ENCODE measurements at places on chromosomes 6 and 20.

DNA sequence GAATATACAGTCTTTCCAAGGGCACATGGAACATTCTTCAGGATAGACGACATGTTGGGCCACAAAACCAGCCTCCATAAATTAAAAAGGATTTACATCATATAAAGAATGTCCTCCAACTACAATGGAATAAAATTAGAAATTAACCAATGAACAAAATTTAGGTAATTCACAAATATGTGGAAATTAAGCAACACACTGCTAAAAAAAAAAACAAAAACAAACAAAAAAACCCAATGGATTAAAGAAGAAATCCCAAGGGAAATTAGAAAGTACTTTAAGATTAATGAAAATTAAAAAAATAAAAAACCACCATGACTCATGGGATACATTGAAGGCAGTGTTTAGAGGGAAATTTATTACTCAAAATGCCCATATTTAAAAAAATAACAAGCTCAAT, 21.4 kb upstream of the NT5E start:
- DNase-seq, result no peak

DNA sequence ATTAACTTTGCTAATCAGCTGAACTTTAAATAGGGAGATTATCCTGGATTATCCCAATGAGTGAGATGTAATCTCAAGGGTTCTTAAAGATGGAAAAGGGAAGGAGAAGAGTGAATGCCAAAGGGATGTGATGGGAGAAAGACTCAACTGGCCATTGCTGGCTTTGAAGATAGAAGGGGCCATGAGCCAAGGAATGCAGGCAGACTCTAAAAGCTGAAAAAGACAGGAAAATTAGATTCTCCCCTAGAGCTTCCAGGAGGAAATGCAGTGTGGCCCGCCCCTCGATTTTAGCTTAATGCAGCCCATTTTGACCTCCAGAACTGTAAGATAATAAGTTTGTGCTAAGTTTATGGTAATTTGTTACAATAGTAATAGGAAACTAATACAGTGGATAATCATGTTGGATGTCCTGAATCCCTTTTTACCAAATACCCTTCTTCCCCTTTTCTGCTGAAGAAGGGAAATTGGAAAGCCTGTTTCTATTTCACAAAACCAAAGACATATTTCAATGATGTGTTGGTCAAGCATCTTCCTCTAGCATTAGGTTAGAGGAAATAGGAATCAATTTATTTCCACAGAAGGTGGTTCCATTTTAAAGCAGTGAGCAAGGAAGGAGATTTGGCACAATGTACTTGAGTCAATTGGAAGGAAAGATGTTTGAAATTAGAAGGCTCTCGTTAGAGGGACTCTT, 3.3 kb upstream of the HDDC2 start:
- DNase-seq, result no peak

DNA sequence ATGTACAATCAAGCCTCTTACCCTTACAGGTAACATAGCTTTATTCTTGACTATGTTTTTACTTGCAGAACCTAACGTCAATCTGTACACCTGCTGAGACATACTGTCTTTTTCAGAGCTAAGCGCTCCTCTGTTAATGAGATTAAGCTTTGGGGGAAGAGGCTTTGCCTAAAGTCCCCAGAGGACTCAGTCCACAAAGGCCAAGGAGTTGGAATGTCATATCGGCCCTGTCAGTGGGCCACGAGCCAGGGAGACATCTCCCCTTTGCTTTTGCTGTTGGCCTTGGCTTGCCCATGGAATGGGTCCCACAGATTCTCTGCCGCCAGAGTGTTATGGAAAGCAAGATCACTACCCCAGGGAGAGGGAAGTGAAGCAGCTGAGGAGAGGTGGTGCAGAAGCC, 64.1 kb upstream of the SOX4 start:
- no peak for DNase-seq

DNA sequence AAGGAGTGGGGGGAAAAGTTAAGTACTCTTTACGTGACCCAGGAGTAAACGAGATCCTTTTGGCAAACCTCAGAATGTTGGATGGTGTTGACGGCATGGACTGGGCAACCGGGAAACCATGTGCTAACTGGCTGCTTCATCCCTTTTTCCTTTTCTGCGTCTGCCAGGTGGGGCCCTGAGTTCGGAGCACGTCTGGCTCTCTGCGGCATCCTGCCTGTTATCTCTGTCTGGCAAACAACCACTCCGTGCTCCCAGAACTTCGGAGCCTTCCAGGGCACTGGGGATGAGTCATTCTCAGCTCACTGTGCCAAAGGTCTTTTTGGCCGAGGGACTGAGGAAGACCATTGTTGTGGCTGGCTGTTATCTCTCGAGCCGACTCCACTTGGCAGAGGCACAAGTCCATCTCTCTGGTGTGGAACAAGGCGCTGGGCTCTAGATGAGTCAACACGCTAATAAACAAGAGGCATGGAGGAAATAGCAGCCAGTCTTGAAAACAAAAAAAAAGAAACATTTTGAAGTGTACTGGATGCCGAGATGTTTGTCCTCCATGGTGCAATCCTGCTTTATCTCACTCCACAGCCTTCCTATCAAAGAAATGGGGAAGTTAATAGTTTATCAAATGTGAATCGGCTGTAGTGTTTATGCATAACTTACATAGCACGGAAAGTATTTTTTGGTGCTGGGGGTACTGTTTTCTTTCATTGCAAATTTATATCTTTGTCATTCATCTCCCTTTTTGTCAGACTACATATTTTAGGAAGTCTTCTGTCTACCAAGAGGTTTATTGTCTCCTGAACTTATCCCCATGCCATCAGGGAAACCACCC, 64.6 kb upstream of the TXNDC5 start:
- DNase-seq, result peak; percentile 23

GRCh38 chr6:142395768-142396231, 94.0 kb downstream of the ADGRG6 start:
- no peak for DNase-seq

DNA sequence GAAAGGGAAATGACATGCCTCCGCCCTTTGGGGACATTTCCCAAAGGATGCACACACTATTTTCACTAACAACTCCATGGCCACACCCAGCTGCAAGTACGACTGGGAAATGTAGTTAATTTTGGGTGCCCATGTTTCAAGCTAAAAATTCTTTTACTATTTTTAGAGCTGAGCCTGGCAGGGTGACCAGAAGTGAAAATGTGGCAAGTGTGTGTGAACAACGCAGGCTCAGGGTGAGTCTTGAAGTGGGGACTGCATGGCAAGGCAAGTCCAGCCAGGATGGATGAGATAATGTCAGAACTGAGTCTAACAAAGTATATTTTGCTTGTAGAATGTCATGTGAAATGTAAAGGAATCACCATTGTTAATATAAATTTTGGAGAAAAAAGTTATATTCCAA, 17.0 kb upstream of the CD109 start:
- DNase-seq, result no peak

- DNase-seq, result no peak
Measured at GRCh38 chr20:47727170-47727880, 58.0 kb downstream of the SULF2 start.
